ENCODE measurements at places on chromosomes 2 and 18.
A peak's percentile ranks its signal among the peaks of the same experiment; 100 is the strongest.

DNA sequence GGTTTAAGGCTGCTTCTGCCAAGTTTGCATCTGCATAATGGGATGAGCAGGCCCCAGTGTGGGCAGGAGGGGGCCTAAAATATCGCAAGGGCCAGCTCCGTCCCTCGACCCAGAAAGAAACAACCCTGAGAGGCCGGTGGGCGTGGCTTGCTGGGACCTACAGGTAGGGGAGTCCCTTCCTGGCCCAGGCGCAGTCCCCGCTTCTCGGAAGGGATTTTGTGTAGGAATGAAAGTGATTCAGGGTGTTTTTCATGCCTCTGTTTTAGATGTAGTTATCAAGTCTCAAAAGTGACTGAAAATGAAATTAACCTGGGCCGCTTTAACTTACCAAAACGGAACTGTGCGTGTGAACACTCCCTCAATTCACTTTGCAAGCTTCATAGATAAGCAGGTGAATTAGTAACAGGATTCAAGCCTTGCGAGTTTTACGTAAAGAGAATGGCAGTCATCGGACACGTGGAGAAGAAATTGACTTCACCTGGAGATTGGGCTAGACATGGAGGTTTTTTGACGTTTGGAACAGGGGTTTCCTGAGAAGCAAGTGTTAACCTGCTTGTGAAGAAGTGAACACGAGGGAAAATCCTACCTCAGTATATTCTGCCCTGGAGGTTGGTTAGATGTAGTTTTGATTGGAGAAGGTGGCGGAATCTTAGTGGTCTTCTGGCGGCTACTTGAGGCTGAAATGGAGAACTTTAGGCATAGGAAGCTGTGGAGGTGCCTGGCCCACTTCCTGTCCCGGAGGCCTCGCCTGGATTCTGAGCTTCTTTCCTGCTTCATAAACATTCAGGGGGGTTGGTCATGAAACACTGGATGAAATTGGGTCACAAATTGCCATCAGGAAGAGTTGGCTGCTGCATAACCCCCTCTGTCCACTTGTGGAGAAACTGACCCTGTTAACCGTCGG lies 1.7 kb downstream of the NCK2 start:
- peak; percentile 68 for DNase-seq

GRCh38 chr2:3440477-3440876 lies 61.0 kb downstream of the TRAPPC12 start:
- DNase-seq, result no peak

DNA sequence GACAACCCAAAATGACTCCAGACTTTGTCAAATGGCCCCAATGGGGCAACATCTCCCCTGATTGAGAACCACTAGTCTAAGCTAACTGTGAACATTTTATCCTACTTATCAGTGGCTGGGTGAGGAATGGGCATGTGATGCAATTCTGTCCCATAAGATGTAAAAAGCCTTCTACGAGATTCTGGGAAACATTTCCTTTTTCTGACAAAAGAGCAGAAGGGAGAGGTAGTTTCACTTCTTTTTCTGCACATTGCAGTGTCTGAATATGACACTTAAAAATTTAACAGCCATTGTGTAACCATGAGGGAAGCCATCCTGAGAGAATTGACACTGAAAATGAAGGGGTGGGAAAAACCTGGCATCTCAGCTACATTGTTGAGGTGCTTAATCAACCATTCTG lies 17.3 kb upstream of the MARCHF4 start:
- DNase-seq, result no peak

DNA sequence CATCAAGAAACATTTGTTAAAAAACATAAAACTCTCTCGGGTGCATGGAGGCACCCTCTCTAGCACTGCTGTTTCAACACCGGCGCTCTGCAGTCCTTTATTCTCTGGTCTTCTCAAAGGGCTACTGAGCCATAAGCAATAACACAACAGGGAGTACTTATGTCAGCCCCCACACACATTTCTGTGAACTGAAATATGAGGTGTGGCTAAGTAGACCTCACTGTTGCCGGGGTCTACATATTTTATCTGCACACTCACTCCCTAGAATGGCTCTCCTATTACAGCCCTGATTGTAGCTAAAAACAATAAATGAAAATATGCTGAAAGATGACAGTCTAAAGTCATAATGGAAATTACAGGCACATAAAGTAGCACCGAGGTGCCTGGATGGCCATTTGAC lies 235.1 kb downstream of the GRB14 start:
- no peak for DNase-seq

- no peak for DNase-seq
These were observed 154.5 kb downstream of the SMAD2 start for GRCh38 chr18:47775961-47776360.

DNA sequence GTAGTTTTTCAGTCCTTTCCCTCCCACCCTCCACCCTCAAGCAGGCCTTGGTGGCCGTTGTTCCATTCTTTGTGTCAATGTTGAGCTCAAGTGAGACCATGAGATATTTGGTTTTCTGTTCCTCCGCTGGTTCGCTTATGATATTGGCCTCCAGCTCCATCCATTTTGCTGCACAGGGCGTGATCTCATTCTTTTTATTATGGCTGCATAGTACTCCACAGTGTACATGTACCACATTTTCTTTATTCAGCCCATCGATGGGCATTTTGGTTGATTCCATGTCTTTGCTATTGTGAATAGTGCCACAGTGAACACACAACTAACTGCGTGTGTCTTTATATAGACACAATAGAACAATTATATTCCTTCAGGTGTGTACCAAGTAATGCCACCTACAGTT lies 14.1 kb downstream of the AGAP1 start:
- DNase-seq, result no peak

- no peak for DNase-seq
These were observed 5.8 kb downstream of the MYO1B start for GRCh38 chr2:191250986-191251385.

GRCh38 chr2:121184248-121184862 lies 100.6 kb downstream of the TFCP2L1 start:
- no peak for DNase-seq

- no peak for DNase-seq
These were observed 418.8 kb upstream of the SMIM21 start for GRCh38 chr18:75846321-75846720.

DNA sequence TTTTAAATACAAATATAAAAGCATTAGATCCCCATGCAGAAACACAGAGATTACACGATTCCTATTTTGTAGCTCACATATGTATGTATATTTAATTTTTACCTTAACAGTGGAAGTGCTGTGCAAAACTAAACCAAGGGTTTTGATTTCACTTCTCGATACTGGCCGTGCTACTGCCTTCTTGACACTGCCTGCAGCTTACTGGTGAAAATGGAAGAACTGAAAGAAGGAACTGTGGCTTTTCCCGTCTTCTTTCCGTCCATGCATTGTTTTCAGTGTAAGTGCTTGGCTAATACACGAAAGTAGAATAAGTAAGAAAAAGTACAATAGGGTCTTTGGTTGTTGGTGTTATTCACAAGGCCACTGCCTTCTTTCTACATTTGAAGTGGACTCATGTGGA lies 129.5 kb downstream of the NDUFA10 start:
- no peak for DNase-seq

GRCh38 chr18:23181547-23181946 lies 46.3 kb downstream of the CABLES1 start:
- DNase-seq, result no peak

- no peak for DNase-seq
These were observed 14.9 kb upstream of the SERPINB12 start for GRCh38 chr18:63527251-63527650.

DNA sequence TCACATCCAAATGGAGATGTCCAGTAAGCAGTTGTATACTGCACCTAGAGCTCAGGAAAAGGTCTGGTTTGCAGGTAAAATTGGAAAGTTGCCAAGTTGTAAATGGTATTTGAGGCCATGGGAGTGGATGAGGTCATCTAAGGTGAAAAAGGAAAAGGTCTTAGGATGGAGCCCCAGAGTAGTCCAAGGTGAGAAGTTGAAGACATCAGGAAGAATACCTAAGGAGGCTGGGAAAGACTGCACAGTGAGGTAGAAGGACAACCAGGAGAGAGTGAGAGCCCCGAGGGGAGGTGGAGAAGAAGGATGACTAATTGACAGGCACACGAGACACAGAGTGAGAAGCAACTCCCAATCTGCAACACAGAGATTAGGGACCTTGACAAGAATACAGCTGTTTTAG lies 10.7 kb downstream of the DPP4 start:
- no peak for DNase-seq

DNA sequence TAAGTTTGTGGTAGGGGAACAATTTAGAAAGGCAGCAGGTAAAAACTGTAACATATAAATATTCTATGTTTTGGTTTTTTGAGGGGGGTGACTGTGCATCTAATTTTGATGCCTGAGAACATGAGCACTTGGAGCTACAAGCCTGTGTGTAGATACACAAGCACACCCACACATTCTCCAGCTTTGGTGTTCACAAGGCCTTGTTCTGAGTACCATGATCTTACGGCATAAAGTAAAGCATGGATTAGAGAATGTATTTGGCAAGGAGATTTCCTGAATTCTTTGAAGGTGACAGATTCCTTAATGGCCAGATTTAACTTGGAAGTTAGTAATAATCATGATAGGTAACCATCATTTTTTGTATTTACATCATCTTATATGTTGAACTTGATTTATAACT lies 42.7 kb downstream of the MAP3K20 start:
- DNase-seq, result no peak

GRCh38 chr2:195929531-195929930 lies 139.1 kb downstream of the DNAH7 start:
- DNase-seq, result no peak

DNA sequence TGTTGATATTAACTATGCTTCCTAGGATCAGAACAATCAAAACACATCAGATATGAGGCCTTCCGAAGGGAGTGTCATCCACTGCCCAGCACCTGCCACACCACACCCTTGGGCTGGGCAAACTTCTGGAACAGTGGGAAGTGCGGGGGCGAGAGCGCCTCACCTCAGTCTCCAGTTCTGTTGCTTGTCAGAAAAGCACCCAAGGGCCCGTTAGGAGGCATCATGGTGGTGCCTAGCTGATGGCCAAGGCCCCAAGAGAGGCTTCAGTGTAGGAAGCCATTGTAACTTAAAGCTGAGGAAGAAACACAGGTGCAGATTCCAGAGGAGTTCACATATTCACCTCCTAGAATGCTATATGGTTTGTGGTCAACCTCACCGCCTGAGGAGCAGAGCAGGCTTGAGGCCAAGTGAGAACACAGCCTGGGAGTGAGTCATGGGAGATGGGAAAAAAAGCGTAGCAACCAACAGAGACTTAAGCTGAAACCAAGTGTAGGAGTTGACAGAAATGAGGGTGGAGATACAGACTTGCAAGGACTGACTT lies 85.1 kb upstream of the ATL2 start:
- no peak for DNase-seq

DNA sequence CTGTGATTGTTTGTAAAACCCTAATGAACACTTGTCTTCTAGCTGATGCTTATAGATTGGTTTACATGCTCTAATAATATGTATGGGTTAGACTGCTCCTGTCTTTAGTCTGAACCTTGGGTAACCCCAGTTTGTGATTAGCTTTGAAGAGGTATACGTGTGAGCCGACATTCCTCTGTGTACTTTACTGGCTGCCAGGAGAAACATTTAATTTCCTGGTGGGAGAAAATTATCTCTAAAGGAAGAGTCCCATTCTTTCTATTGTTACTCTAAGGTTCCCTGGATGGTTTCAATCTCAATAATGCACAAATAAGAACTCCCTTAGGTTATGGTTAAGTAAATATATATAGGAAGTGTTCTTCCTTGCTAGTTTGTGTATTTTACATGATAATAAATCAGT lies 143.6 kb upstream of the ZSWIM2 start:
- no peak for DNase-seq

DNA sequence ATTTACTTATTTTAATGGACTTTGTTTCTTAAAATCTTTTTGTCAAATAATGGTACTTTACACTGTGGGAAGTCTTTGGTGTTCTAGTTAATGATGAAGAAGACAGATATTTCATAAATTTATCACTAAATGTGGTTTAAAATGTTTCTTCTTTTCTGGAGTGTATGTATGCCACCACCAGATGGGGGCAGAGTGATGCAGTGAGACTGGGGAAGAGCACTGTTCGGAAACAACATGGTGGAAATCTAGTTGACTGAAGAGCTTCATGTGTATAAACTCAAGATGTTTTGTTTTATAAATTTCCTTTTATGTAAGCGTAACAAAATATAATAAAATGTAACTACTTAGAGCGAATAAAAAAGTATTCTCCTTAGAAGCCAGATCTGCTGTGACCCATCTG lies 195.1 kb downstream of the KCNE4 start:
- DNase-seq, result no peak

- no peak for DNase-seq
These were observed 120.0 kb upstream of the SLC35G4 start for GRCh38 chr18:11489266-11489899.

GRCh38 chr2:237389831-237390230 lies 24.1 kb downstream of the COL6A3 start:
- DNase-seq, result no peak

All from naive thymus-derived CD8-positive, alpha-beta T cell (primary cell).